AML-193 (cell line): ENCODE measurements at places on chromosomes 7 and 10.

DNA sequence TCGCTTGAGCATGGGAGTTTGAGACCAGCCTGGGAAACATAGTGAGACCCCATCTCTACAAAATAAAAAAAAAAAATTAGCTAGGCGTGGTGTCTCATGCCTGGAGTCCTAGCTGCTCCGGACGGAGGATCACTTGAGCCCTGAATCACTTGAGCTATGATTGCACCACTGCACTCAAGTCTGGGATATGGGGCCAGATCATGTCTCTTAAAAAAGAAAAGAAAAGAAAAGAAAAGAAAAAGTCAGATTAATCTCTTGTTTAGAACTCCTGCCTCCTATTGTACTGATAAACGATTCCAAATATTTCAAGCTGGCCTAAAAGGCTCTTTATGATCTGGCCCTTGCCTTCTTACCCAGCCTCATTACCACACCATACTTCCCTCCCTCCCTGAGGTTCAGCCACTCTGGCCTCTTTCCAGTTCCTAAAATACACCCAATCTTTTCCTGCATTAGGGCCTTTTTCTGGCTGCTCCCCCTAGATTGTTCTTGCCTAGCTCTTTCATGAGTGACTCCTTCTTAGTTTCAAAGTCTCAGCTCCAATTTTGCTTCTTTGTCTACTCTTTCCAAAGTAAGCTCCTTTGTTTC lies 41.7 kb downstream of the VCL start:
- peak; percentile 37 for DNase-seq

DNA sequence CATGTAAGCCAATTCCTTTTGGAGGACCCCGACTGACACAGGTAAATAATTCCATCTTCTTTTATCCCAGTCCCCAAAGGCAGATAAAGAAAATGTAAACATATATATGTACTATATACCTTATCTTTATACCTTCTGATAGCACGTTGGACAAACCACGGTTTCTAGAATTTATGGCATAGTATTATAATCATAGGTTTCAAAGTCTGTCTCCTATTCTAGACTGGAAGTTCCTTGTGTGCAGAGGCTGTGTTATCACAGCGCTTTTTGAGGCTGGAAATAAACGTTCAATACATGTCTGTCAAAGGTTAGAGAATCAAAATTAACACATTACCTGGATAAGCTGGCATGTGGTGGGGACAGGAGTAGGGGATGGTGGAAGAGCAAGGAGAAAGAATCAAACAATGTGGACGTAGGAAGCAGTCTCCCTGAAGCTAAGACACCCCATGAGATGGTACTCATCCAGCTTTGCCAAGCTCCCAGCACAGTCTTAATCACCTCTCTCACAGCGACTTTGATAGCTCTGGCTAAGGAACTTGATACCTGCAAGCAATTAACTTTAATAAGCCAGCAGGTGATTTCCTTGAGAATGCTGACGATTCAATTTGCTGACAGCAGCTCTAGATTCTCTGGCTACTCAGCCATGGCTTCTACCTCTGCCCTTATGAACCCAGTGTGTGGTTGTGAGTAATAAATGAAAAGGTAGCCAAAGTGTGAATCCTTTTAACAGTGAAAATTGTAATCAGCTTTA lies 208.4 kb upstream of the LRRTM3 start:
- no peak for DNase-seq

- DNase-seq: no peak
These were observed 12.7 kb downstream of the XRCC2 start for GRCh38 chr7:152663148-152663740.

DNA sequence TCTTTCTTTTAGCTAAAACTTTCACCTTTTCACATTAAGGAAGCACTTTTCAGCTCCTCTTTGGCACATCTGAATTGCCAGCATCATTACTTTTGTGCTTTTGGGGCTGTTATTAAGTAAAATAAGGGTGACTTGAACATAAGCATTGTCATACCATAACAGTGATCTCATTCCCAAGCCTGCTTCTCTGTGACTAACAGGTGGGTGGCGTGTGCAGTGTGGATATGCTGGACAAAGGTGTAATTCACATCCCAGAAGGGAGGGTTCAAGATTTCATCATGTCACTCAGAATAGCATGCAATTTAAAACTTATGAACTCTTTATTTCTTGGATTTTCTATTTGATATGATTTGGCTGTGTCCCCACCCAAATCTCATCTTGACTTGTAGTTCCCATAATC lies 517.4 kb upstream of the MKI67 start:
- DNase-seq: no peak

DNA sequence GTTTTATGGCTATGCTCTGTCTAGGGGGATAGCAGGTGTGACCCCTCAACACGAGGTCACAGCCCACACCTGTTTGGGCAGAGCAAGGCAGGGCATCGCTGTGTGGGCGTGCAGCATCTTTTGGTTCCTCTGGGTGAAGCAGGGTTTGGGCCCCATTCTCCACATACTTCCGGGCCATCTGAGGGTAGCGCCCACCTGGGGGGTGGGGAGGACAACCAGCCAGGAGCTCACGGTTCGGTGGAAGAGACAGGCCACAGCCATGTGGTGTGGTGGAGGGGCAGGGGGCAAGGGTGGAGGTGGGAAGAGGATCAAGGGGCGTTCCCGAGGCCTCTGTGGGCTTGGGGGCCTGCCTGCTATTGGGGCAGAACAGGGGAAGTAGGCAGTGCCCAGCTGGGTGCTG lies 2.4 kb downstream of the SH2B2 start:
- DNase-seq: no peak

GRCh38 chr7:55271661-55272060 lies 93.5 kb upstream of the LANCL2 start:
- no peak for DNase-seq

- DNase-seq: no peak
These were observed 448.1 kb downstream of the ETV1 start for GRCh38 chr7:13541326-13541725.

- DNase-seq: no peak
These were observed 30.2 kb downstream of the PTPRN2 start for GRCh38 chr7:158557441-158557755.

DNA sequence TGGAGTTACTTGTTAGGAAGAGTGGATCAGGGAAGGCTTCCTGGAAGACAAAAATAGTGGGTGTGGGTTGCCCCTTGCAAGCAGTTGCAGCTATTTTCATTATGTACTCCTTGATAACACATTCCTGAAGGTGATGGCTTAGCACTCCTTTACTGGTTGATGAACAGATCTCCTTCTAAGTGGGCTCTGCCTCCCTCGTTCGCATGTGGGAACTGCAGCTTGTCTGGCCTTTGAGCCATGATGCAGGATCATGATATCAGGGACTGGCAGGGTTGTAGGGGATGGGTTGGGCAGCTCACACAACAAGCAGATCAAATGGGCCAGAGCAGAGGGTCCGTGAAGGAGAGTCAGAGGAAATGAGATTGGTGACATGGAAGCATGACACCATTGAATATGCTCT lies 28.8 kb upstream of the LRRC4 start:
- no peak for DNase-seq

DNA sequence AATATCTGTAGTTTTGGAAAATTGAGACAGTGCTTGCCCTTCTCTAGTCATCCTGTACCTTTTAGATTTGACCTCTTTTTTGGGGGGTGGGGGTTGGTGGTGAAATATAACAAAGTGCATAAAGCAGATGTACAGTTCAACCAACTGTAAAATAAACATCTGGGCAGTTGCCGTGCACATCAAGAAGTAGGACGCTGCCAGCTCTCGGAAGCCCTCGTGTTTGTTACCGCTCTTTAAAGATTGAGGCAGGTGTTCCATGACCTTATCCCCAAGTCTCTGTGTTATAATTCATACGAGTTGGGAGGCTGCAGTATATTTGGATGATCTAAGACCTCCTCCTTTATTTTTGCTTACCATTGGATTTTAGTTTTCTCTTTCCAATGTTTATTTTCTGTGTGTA lies 55.1 kb downstream of the SDK1 start:
- no peak for DNase-seq

DNA sequence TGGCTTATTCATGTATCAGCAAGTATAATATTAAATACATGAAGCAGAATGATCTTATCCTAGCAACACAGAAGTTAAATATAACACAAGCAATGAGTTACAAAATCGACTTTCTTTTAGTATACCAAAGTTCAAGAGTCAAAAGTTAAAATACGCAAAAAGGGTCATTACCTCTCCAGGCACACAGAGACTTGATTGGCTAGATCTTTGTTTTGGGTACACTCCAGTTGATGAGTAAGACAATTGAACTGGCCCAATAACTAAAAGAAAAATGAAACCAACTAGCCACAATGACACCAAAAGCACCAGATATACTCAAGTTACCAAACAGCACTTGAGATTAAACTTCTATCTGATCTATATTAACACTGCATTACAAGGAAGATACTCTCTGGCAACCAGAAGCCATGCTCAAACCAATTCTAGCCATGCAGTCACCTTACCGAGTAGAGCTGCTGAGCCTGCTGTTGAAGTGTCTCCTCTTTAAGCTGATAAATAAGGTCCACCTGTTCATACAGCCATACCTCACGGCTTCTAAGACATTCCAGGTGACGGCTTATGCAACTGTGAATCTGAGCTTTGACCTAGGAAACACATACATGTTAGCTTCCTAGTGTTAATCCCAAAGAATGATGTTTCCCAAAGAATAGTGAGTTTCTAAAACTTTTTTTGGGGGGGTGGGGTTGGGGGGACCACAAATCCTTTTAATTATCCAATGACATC lies 15.6 kb downstream of the NCOA4 start:
- DNase-seq: no peak

- DNase-seq: no peak
These were observed 416.2 kb downstream of the EXOC4 start for GRCh38 chr7:133669061-133669455.

DNA sequence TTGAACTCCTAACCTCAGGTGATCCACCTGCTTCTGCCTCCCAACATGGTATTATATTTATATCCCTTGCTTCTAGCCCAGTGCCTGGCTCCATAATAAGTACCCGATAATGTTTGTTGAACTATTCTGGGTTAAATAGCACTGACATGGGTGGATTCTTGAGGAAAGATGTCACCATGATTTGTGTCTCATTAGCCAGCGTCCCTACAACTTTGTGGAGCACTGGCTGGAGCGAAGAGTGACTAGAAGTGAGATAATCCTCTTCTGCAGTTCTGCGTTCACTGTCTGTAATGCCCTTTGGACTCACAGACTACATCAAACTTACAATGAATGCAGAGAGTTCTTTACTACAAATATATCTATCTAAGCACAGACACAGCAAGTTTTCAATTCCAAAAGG lies 16.9 kb upstream of the AKR1E2 start:
- no peak for DNase-seq

GRCh38 chr10:23293145-23293724 lies 51.4 kb downstream of the C10orf67 start:
- DNase-seq: peak; percentile 29

GRCh38 chr10:77616766-77617165 lies 20.8 kb downstream of the KCNMA1 start:
- DNase-seq: no peak

DNA sequence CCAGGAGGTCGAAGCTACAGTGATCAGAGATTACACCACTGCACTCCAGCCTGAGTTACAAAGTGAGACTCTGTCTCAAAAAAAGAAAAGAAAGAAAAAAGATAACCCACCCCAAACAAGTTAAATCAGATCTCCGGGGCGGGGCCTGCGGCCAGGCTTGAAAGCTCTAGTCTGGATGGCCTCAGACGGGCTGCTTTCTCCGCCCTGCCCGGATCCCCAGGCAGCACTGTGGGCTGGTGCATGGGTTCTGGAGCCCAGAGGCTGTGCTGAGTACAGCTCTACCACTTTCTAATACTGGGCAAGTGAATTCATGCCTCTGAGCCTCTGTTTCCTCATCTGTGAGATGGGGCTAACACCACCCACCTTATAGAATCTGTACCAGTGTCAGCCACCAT lies 83.7 kb downstream of the ZMIZ1 start:
- DNase-seq: no peak

DNA sequence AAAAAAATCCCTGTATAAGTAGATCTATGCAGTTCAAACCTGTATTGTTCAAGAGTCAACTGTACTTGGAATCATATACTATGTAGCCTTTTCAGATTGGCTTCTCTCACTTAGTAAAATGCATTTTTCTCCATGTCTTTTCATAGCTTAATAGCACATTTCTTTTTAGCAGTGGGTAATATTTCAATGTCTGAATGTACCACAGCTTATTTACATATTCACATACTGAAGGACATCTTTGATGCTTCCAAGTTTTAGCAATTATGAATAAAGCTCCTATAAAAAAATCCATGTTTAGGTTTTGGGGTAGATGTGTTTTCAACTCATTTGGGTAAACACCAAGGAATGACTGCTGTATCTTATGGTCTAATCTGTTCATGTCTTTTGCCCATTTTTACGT lies 155.0 kb downstream of the NRBF2 start:
- DNase-seq: no peak

DNA sequence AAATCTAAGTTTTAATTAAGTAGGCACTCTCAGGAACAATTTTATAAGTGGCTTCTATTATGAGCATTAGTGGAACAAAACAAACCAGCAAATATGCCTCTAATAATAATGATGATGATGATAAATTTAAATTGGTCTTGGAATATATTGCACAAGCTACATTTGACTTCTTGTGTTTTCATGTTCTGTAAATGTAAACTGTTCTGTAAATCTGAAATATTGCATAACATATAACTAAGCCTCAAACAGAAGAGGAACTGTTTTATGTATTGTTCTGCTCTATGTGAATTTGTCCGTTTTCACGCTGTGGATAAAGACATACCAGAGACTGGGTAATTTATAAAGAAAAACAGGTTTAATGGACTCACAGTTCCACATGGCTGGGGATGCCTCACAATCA lies 625.2 kb upstream of the CELF2 start:
- no peak for DNase-seq

GRCh38 chr7:105653441-105654005 lies 72.2 kb upstream of the EFCAB10 start:
- no peak for DNase-seq

GRCh38 chr10:113603057-113603777 lies 50.4 kb downstream of the HABP2 start:
- no peak for DNase-seq

DNA sequence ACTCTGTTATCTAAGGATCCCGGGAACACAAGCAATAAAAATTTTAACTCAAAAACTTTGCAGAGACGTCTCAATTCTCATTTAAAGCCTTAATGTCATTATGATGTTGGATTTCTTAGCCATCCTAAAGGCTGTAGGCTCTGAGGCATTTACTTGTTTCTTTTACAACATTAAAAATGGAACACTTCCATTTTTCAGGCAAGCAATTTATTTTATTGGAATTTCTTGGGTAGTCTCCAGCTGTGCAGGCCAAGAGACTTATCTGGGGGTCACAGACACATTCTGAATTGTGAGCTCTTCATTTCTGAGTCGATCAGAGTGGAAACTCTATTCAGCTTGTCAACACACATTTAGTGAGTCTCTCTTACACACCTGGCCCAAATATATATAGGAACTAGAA lies 48.0 kb upstream of the KIF5B start:
- DNase-seq: no peak

GRCh38 chr10:6140141-6140841 lies 51.5 kb downstream of the RBM17 start:
- DNase-seq: no peak

GRCh38 chr7:151099486-151100211 lies 13.4 kb downstream of the AGAP3 start:
- DNase-seq: no peak
